ENCODE measurements at places on chromosomes 3 and 15.
A peak's percentile ranks its signal among the peaks of the same experiment; 100 is the strongest.

DNA sequence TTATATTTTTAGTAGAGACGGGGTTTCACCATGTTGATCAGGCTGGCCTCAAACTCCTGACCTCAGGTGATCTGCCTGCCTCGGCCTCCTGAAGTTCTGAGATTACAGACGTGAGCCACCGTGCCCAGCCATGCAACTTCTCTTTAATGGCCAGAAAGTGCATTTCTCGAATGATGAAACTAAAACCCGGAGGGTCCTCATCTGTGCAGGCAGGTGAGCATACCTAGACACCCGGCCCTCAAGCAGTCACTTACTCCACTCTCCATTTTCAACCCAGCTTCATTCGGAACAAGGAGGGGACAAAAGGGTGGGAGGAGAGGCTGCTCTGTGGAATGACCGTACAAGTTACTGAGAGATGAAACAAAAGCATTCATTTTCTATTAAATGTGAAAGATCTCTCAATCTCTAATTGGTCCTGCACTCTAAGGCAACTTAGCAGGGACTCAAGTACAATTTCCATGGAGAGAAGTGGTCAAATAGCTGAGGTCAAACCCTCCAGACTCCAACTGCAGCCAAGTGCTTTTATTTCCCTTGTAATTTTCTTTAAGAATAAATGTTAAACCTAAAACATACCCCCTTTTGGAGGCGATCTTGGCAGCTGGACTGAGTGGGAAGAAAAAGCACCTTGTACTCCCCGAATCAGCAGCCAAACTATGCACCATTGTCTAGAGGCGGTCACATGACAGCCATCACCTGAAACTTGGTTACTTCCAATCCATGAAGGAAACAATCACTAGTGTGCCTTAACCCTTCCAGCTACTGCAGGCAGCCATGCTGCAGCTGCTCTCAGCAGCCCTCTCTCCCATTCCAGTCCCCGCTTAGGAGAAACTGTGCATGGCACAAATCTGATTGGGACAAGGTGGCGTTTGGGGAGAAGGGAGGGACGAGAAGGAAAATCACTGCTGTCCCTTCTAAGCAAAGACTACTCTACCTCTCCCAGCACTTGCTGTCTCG lies 62.2 kb downstream of the VGLL4 start:
- no peaks in the 10 kb centered on the region for H3K36me3 ChIP-seq
- peaks cover 35% of the 10 kb centered on the region for H3K4me1 ChIP-seq
- H3K27me3 ChIP-seq, result no peaks in the 10 kb centered on the region
- DNase-seq, result peak; percentile 62

GRCh38 chr3:36193448-36193847 lies 186.9 kb upstream of the STAC start:
- no peaks in the 10 kb centered on the region for H3K27me3 ChIP-seq
- H3K36me3 ChIP-seq, result no peaks in the 10 kb centered on the region
- H3K4me3 ChIP-seq, result no peak overlapping the region
- DNase-seq, result no peak

GRCh38 chr3:123678108-123678511 lies 93.3 kb upstream of the HACD2 start:
- H3K4me3 ChIP-seq, result no peak overlapping the region
- H3K4me1 ChIP-seq, result peaks cover 81% of the 10 kb centered on the region
- no peaks in the 10 kb centered on the region for H3K27me3 ChIP-seq
- H3K27ac ChIP-seq, result peak overlapping the region; percentile 26

DNA sequence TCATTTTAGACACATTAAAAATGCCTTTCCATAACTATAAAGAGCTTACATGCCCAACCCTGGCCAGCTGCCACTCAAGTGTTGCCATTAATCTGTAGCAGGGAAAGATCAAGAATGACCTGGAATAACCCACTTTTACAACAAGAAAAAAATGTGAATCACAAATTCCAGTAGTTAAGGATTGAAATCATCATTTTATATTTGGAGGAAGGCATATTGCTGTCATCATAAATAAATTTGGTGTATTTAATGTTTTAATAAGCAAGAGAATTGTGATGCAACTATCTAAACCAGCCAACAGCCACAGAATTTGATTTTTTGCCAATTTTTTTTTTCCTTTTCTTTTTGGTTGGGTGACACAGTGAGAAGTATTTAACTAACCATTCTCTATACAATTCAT lies 240.0 kb upstream of the SEMA6D start:
- H3K27ac ChIP-seq, result no peak overlapping the region
- H3K4me1 ChIP-seq, result peaks cover 4% of the 10 kb centered on the region
- no peak for DNase-seq
- no peak overlapping the region for H3K4me3 ChIP-seq
- no peaks in the 10 kb centered on the region for H3K36me3 ChIP-seq
- no peaks in the 10 kb centered on the region for H3K27me3 ChIP-seq

DNA sequence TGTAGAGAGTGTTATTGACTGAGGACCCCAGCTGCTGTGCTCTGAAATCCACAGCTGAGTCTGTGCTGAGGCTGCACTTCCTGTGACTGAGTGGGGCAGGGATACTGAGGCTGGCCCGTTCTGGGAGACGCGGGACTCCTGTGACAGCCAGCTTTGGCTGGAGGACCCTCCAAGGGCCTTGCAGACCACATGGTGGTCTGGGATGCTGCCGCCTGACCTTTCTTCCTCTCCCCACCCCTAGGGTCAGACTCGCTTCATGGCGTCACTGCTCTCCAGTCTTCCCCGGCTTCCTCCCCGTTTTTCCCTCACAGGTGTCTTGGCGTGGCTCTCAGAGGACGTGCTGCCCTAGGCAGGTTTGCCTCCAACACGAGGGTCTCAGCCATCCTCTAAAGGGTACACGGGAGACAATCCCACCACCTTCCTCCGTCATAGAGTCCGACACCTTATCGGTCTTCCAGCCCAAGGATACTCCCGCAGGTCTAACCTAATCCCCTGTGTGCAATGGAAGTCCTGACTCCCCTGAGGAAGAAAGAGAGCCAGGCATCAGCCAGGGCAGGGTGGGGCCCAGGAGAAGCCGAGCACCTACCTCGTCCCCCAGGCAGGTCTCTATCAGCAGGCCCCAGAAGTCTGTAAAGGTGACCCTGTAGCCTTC lies 19.9 kb upstream of the EHD4 start:
- DNase-seq, result no peak
- H3K4me1 ChIP-seq, result no peaks in the 10 kb centered on the region
- no peak overlapping the region for H3K27ac ChIP-seq
- H3K36me3 ChIP-seq, result no peaks in the 10 kb centered on the region

DNA sequence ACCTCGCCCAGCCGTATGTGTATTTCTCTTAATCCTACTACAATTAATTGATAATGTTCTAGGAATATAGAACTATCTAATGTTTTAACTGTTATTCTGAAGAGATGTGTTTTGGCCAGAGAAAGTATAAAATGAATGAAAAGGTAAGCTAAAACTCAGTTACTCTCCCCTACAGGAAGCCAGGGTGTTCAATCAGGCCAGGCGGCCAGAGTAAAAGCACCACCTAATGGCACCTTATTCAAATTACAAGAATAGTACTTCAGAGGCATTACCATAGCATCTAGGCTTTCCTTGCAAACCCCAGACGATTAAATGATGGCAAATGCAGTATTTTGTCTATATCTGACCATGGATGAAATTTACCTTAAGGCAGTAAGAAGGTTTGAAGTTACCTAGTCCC lies 10.4 kb downstream of the SLC12A8 start:
- H3K27ac ChIP-seq, result no peak overlapping the region
- H3K36me3 ChIP-seq, result no peaks in the 10 kb centered on the region
- no peak overlapping the region for H3K4me3 ChIP-seq
- no peak for DNase-seq

DNA sequence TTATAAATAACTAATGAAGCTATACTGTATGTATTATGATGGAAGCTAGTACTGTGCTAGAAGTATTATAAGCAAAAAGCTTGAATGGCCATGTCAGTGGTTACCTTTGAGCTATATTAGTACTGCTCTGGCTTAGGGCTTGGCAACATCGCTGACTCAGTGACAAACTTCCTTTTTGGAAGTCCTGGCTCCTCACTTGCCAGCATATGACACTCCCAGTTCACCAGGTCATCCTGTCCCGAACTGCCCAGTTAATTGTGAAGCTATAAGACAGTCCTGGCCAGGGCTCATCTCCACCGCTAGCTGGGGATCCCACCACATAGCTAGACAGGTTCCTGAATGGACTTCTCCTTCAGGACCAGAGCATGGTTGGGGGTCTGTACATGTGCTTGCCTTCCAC lies 31.9 kb downstream of the RAB8B start:
- peaks cover 34% of the 10 kb centered on the region for H3K4me1 ChIP-seq
- peak overlapping the region; percentile 17 for H3K27ac ChIP-seq
- peaks cover 13% of the 10 kb centered on the region for H3K36me3 ChIP-seq
- no peaks in the 10 kb centered on the region for H3K27me3 ChIP-seq
- DNase-seq, result no peak

- peak overlapping the region; percentile 23 for H3K27ac ChIP-seq
- H3K4me3 ChIP-seq, result no peak overlapping the region
- no peaks in the 10 kb centered on the region for H3K36me3 ChIP-seq
- peaks cover 27% of the 10 kb centered on the region for H3K4me1 ChIP-seq
- H3K27me3 ChIP-seq, result no peaks in the 10 kb centered on the region
Observed at GRCh38 chr3:188345223-188345622, 191.3 kb downstream of the LPP start.

DNA sequence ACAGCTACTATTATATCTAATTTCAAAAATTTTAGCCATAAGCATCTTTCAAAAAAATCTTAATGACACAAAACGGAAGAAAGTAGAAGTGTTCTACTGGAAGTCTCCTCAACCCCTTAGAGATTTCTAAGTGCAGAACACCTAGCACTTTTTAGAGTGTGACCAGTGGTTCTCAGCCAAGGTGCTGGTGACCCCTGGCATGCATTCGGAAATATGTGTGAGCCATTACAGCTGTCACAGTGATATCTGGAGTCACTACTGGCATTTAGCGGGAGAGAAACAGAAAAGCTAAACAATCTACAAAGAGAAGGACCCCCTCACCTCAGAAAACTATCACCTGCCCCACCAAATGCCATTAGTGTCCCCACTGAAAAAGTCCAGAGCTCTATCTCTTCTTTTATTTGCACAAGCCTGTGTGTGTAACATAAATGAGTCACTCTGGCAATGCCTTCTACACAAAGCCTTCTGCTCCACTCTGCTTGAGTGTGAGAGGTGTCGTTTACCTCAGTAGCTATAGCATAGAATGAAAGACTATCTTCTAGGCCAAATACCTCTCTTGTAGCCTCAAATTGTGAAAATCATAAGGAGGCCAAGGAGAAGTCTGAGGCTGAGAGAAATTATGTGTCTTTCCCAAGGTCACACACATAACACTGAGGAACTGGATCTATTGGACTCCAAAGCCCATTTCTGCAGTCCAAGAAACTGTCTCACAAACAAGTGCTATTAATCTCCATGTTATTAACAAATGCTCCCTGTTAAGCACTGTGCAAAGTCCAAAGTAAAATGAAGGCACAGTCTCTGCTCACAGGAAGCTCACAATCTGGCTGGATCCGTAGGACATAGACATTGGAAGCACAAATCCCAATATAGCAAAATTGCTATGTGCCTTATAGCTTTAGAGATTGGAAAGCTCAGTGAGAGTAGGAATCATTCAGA lies 28.5 kb upstream of the KCNMB2 start:
- H3K27ac ChIP-seq, result peak overlapping the region; percentile 20
- DNase-seq, result no peak
- H3K27me3 ChIP-seq, result no peaks in the 10 kb centered on the region
- peaks cover 19% of the 10 kb centered on the region for H3K4me1 ChIP-seq

- peaks cover 4% of the 10 kb centered on the region for H3K4me1 ChIP-seq
- H3K27ac ChIP-seq, result no peak overlapping the region
- no peaks in the 10 kb centered on the region for H3K27me3 ChIP-seq
- H3K36me3 ChIP-seq, result peaks cover 91% of the 10 kb centered on the region
Observed at GRCh38 chr3:11362600-11362999, 90.4 kb downstream of the ATG7 start.

GRCh38 chr3:14431452-14431916 lies 29.1 kb downstream of the SLC6A6 start:
- DNase-seq, result no peak
- peaks cover 82% of the 10 kb centered on the region for H3K4me1 ChIP-seq

- DNase-seq, result peak; percentile 75
- no peak overlapping the region for H3K4me3 ChIP-seq
- H3K4me1 ChIP-seq, result peaks cover 3% of the 10 kb centered on the region
- peak overlapping the region; percentile 38 for H3K27ac ChIP-seq
- no peaks in the 10 kb centered on the region for H3K27me3 ChIP-seq
- H3K36me3 ChIP-seq, result no peaks in the 10 kb centered on the region
Observed at GRCh38 chr15:100711516-100712021, 109.2 kb downstream of the ASB7 start.

- H3K27me3 ChIP-seq, result no peaks in the 10 kb centered on the region
- no peak overlapping the region for H3K27ac ChIP-seq
- DNase-seq, result no peak
- H3K36me3 ChIP-seq, result no peaks in the 10 kb centered on the region
- no peaks in the 10 kb centered on the region for H3K4me1 ChIP-seq
Observed at GRCh38 chr15:65337436-65338070, 33.1 kb downstream of the RNU5B-1 start.

DNA sequence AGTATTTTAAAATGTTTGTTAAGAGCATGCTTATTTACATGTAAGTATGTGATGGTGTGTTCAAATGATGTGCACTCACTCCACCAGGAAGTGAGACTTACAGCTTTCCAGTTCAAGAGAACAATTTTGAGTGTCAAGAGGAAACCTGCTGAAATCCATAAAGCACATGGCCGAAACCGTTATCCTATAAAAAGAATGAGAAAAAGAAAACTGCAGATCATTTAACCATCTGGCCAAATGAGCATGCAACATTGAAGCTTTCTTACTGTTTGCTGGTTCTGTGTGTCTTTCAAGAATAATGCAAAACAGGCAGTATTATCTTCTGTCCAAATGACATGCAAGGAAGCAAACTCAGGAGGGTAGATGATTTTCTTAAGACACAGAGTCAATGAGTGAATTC lies 26.3 kb downstream of the GABRR3 start:
- no peak overlapping the region for H3K27ac ChIP-seq
- no peak for DNase-seq
- no peaks in the 10 kb centered on the region for H3K36me3 ChIP-seq
- no peaks in the 10 kb centered on the region for H3K27me3 ChIP-seq
- no peak overlapping the region for H3K4me3 ChIP-seq

DNA sequence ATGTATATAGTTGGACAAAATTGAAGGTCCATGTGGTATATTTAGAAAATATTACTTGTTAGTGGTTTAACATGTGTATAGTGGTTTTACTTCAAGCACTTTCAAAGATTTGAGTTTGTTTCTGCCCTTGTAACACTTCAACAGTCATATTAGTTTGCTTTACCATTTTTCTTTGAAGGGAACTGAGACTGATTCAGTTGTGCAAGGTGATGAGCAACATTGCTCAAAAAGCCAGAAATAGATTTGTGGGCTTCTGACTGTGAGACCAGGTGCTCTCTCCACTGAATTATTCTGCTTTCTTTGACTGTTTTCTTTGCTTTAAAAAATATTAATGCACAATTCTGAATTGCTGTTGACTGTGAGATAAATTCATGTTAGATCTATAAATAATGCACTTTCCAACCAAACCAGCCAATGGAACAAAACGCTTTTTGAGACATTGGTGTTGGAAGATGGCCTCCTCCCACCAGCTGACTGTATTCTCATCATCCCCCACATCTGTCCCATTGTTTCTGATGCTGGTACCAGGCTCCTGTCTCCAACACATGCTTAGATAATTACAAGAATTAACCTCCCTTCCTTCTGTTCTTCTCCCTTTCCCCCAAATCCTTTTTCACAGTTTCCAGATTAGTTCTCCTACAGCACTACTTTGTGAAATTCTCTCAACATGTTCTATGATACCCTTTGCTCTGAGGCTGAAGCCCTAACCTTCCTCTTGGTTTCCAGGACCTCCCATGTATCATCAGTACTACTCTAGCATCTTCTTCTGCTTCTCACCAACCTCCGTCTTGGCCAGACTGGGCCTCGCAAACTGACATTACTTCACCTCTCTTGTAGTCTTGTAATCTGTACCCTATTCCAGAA lies 27.9 kb downstream of the PLCL2 start:
- H3K27me3 ChIP-seq, result no peaks in the 10 kb centered on the region
- DNase-seq, result no peak
- peaks cover 18% of the 10 kb centered on the region for H3K4me1 ChIP-seq
- no peak overlapping the region for H3K27ac ChIP-seq
- no peaks in the 10 kb centered on the region for H3K36me3 ChIP-seq
